ENCODE measurements at places on chromosomes 13 and 19.

- no peak overlapping the region for H3K27ac ChIP-seq
- H3K27me3 ChIP-seq: no peaks in the 10 kb centered on the region
- DNase-seq: peak; percentile 53
- peaks cover 38% of the 10 kb centered on the region for H3K36me3 ChIP-seq
- H3K4me3 ChIP-seq: no peak overlapping the region
Observed at GRCh38 chr19:1624458-1624857, 19.2 kb upstream of the UQCR11 start.

- peak overlapping the region; percentile 20 for H3K4me3 ChIP-seq
- H3K36me3 ChIP-seq: no peaks in the 10 kb centered on the region
- no peak overlapping the region for H3K27ac ChIP-seq
- peaks cover 24% of the 10 kb centered on the region for H3K27me3 ChIP-seq
- H3K4me1 ChIP-seq: peaks cover 26% of the 10 kb centered on the region
Observed at GRCh38 chr19:43624933-43625332, 5.5 kb upstream of the ZNF428 start.

- no peaks in the 10 kb centered on the region for H3K27me3 ChIP-seq
- no peak for DNase-seq
- H3K4me3 ChIP-seq: no peak overlapping the region
- peak overlapping the region; percentile 11 for H3K27ac ChIP-seq
- peaks cover 76% of the 10 kb centered on the region for H3K4me1 ChIP-seq
Observed at GRCh38 chr19:1254081-1254527, 5.7 kb downstream of the MIDN start.

GRCh38 chr13:41017817-41018601 lies 1.1 kb downstream of the ELF1 start:
- no peak for DNase-seq

DNA sequence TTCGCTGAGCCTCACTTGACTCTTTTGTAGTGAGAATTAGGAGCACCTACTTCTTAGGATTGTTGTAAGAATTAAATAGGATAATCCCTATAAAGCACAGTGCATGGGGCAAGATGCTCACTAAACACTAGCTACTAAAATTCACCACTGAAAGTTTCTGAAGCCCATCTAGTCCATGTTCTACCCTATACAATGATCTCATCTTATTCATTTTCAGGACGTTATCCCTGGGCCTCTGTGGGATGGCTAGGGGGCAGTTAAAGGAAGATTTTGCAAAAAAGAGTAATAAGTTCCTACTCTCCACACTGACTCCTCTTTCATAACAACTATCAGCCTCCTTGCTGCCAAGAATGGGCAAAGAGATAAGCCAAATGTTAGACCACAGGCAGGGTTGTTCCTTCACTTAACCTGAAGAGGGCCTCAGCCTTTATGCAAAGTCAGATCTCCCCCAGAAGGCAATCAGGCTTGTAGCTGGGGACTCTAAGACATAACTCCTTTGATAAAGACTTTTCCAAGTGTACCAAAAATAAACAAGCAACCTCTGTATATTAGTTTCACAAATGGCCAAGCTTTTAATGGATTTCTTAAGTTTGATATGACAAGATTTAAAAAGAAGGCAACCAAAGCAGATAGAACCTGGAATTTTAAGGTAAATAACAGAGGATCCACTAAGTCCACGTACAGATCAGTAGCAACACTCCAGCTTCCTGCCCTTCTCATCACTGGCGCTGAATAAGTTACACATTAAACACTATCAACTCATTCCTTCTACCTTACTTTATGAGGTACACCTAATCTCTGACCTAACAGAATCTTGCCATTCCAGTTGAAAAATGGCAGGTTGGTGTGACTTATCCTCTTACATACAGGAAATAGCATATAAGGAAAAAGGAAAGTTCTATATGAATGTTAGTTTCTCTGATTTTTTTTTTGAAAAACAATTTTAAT lies 44.4 kb downstream of the ELF1 start:
- H3K36me3 ChIP-seq: no peaks in the 10 kb centered on the region
- DNase-seq: no peak
- H3K27ac ChIP-seq: peak overlapping the region; percentile 47
- no peaks in the 10 kb centered on the region for H3K27me3 ChIP-seq

- DNase-seq: no peak
- H3K4me1 ChIP-seq: peaks cover 32% of the 10 kb centered on the region
- no peak overlapping the region for H3K4me3 ChIP-seq
- peaks cover 65% of the 10 kb centered on the region for H3K27me3 ChIP-seq
- H3K27ac ChIP-seq: no peak overlapping the region
- H3K36me3 ChIP-seq: no peaks in the 10 kb centered on the region
Observed at GRCh38 chr19:7674010-7675005, 2.6 kb upstream of the MCEMP1 start.

DNA sequence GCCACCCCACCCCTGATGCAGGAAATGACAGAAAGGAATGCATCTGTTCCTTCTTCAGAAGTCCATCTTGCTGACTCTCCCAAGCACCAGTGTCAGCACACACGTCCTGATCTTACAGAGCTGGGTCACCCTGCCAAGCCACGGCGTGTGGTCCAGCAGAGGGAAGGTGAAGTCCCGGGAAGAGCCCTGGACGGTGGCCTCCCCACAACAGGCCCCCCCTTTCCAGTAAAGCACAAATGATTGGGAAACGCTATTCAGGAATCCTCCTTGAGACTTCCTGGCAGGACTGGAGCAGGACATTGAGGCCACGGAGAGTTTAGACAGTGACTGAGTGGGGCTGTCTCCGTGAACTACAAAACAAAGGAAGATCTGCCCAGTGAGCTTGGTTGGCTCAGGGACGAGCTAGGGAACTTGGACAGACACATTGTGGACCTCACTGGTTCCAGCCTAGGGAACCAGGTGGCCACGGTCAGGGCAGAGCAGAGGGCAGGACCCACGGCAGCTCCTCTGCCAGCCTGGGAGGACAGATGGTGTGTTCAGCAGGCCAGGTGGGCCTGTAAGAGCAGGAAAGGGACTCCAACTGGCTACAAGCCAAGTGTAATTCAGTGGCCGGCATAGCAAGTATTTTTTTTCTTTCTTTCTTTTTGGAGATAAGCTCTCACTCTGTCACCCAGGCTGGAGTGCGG lies 41.7 kb downstream of the ELL start:
- H3K4me3 ChIP-seq: no peak overlapping the region
- no peaks in the 10 kb centered on the region for H3K36me3 ChIP-seq
- no peak for DNase-seq
- H3K27ac ChIP-seq: peak overlapping the region; percentile 75

GRCh38 chr13:110137680-110138009 lies 169.3 kb downstream of the COL4A1 start:
- H3K27ac ChIP-seq: no peak overlapping the region
- H3K4me3 ChIP-seq: peak overlapping the region; percentile 23
- H3K36me3 ChIP-seq: no peaks in the 10 kb centered on the region
- peaks cover 34% of the 10 kb centered on the region for H3K27me3 ChIP-seq

DNA sequence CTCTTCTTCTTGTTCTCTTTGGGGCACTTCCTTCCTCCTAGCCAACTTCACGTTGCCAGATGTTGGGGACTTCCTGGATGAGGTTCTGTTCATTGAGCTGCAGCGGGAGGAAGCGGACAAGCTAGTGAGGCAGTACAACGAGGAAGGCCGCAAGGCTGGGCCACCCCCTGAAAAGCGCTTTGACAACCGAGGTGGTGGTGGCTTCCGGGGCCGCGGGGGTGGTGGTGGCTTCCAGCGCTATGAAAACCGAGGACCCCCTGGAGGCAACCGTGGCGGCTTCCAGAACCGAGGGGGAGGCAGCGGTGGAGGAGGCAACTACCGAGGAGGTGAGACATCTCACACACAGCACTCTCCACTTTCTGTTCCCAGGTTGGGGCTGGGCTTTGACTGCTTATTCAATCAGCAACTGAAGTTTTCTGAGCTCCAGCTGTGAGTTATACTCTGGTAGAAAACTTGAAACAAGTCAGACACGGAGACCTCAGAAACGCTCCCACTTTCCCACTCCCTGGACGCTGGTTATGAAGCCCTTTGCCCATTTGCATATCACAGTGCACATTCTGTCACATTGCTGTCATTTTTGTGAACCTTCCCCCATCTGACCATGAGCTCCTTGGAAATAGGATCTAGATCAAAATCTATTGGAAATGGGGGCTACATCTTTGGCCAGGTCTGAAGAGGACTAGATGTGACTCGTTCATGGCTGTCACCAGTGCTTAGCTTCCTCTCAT lies 7.2 kb upstream of the CCDC97 start:
- H3K27ac ChIP-seq: peak overlapping the region; percentile 97
- DNase-seq: peak; percentile 85
- no peak overlapping the region for H3K4me3 ChIP-seq
- peaks cover 72% of the 10 kb centered on the region for H3K4me1 ChIP-seq
- H3K27me3 ChIP-seq: no peaks in the 10 kb centered on the region

- no peaks in the 10 kb centered on the region for H3K27me3 ChIP-seq
- H3K4me1 ChIP-seq: no peaks in the 10 kb centered on the region
- DNase-seq: no peak
- H3K27ac ChIP-seq: no peak overlapping the region
Observed at GRCh38 chr13:39051157-39051556, 12.9 kb downstream of the NHLRC3 start.

DNA sequence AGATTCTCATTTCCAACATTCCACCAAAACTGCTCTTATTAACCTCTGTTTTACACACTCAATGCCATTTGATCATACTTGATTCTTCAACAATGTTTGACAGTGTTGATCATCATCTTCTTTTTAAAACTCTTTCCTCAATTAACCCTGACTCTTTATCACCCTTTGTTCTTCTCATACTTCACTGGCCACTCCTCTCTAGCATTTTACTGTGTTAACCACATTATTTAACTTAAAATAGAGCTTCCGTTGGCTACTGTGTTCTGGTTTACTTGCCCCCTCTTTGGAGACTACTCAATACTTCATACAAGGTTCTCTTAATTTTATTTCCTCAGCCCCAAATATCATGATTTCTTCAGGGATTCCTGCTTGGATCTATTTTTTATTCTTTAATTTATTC lies 121.1 kb upstream of the SPRY2 start:
- H3K4me3 ChIP-seq: no peak overlapping the region
- no peaks in the 10 kb centered on the region for H3K4me1 ChIP-seq
- no peaks in the 10 kb centered on the region for H3K27me3 ChIP-seq
- H3K36me3 ChIP-seq: no peaks in the 10 kb centered on the region
- H3K27ac ChIP-seq: no peak overlapping the region
- DNase-seq: no peak

- H3K4me1 ChIP-seq: peaks cover 2% of the 10 kb centered on the region
- H3K4me3 ChIP-seq: no peak overlapping the region
- DNase-seq: no peak
- no peak overlapping the region for H3K27ac ChIP-seq
- no peaks in the 10 kb centered on the region for H3K27me3 ChIP-seq
- H3K36me3 ChIP-seq: peaks cover 17% of the 10 kb centered on the region
Observed at GRCh38 chr13:113539176-113539575, 45.4 kb upstream of the TFDP1 start.

- no peak overlapping the region for H3K27ac ChIP-seq
- no peaks in the 10 kb centered on the region for H3K36me3 ChIP-seq
- DNase-seq: no peak
Observed at GRCh38 chr19:46256855-46257254, 27.3 kb downstream of the IGFL1 start.

GRCh38 chr19:5798244-5798643 lies 6.6 kb upstream of the NRTN start:
- H3K4me3 ChIP-seq: no peak overlapping the region
- DNase-seq: no peak
- no peak overlapping the region for H3K27ac ChIP-seq
- H3K4me1 ChIP-seq: no peaks in the 10 kb centered on the region
- H3K27me3 ChIP-seq: no peaks in the 10 kb centered on the region

- no peak overlapping the region for H3K27ac ChIP-seq
- no peaks in the 10 kb centered on the region for H3K36me3 ChIP-seq
- H3K4me3 ChIP-seq: no peak overlapping the region
- no peaks in the 10 kb centered on the region for H3K4me1 ChIP-seq
- H3K27me3 ChIP-seq: no peaks in the 10 kb centered on the region
- DNase-seq: no peak
Observed at GRCh38 chr19:6564393-6564792, 26.6 kb downstream of the CD70 start.

GRCh38 chr19:12801466-12802266 lies at the start of the genes PRDX2 and THSD8:
Gene PRDX2 (minus strand): TSS chr19:12801800. CDS start chr19:12801261, 539 bp downstream.
Gene THSD8 (plus strand): TSS chr19:12802069. CDS start chr19:12802072, 3 bp downstream.
- H3K27ac ChIP-seq: peak within 1 kb of the TSS; percentile 65
- no peaks in the 10 kb centered on the region for H3K27me3 ChIP-seq
- H3K4me3 ChIP-seq: peak within 1 kb of the TSS; percentile 93
- DNase-seq: peak; percentile 83

DNA sequence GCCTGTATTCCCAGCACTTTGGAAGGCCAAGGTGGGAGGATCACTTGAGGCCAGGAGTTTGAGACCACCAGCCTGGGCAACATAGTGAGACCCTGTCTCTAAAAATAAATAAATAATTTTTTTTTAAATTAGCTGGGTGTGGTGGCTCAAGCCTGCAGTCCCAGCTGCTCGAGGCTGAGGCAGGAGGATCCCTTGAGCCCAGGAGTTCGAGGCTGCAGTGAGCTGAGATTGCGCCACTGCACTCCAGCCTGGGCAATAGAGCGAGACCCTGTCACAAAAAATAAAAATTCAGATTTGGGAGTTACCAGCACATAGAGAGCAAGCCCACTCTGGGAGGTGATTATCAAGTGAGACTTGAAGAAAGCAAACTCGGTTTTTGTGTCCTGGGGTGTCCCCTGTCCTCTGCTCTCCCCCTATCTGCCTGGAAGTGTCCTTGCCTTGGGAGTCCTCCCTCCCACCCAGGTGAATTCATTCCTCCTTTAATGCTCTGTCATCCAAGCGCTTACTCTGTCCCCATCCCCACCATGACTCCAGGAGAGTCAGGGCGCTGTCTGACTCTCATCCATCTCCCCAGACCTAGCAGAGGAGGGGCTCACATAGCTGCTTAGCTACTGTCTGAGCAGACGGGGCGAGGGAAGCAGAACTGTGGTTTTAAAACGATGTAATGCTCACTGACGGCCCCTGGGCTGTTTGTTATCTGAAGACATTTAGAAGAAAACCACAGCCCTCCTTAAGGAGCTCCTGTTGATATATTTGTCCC lies 146.8 kb downstream of the STK24 start:
- H3K4me1 ChIP-seq: no peaks in the 10 kb centered on the region
- no peaks in the 10 kb centered on the region for H3K36me3 ChIP-seq
- no peak overlapping the region for H3K4me3 ChIP-seq
- DNase-seq: no peak
- H3K27me3 ChIP-seq: peaks cover 30% of the 10 kb centered on the region

- H3K4me1 ChIP-seq: no peaks in the 10 kb centered on the region
- no peaks in the 10 kb centered on the region for H3K36me3 ChIP-seq
- DNase-seq: no peak
Observed at GRCh38 chr13:111970494-111971141, 96.3 kb upstream of the SOX1 start.

GRCh38 chr13:27953676-27954405 lies 15.3 kb downstream of the CDX2 start:
- peaks cover 44% of the 10 kb centered on the region for H3K27me3 ChIP-seq
- H3K27ac ChIP-seq: no peak overlapping the region
- H3K4me1 ChIP-seq: peaks cover 18% of the 10 kb centered on the region
- peak overlapping the region; percentile 66 for H3K4me3 ChIP-seq
- DNase-seq: peak; percentile 50
- H3K36me3 ChIP-seq: no peaks in the 10 kb centered on the region

- H3K4me3 ChIP-seq: no peak overlapping the region
- no peaks in the 10 kb centered on the region for H3K36me3 ChIP-seq
- no peak for DNase-seq
- H3K27ac ChIP-seq: no peak overlapping the region
- H3K27me3 ChIP-seq: no peaks in the 10 kb centered on the region
Observed at GRCh38 chr13:62014299-62014698, 598.6 kb upstream of the PCDH20 start.

Measured in T-cell (primary cell).